ENCODE measurements at places on chromosomes 5 and 9.

DNA sequence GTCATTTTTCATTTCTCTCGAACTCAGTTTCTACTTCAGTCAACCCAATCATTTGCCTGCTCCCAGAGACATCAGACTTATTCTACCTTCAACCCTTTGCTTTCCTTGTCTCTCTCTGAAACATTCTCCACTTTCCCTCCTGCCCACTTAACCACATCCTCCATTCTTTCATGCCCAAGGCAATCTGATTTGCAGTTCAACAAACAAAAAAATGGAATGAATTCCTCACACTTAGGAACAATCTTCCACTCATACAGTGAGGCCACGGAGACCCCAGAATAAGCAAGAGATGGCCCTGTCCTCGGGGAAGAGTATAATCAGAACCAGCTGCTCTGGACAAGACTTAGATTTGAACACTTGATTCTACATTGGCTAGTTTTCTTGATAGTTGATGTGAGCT, 180.5 kb downstream of the RFK start:
- DNase-seq = no peak

- no peak for DNase-seq
Observed at GRCh38 chr5:54873691-54874090, 111.7 kb downstream of the ESM1 start.

- no peak for DNase-seq
Observed at GRCh38 chr5:175892015-175892800, 20.8 kb downstream of the CPLX2 start.

DNA sequence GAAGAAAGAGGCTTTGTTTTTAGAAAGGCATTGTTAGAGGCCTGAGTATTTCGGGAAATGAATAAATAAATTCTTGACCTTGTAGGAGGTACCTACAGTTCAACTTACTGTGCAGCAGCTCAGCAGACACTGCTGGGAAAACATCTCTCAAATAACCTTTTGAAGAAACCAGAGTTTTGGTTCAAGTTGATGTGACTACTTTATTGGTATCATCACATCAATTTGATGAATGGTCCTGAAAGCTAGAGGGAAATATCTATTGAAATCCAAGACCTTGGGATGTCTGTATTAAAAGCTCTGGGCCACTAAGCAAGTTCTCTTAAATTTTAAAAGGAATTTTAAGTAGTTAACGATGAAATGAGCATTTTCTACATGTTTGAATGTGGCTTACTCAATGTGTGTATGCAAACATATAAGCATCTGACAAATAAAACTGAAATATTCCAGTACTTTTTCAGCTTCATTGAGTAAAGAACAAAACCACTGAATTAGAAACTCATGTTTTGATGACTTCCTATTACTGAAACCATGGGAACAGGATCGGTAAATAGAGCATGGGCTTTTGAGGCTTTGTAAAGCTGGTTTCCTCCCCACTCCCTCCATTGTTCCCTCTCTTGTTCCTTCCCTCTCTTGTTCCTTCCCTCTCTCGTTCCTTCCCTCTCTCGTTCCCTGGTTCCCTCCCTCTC, 36.7 kb downstream of the SLC27A6 start:
- no peak for DNase-seq

DNA sequence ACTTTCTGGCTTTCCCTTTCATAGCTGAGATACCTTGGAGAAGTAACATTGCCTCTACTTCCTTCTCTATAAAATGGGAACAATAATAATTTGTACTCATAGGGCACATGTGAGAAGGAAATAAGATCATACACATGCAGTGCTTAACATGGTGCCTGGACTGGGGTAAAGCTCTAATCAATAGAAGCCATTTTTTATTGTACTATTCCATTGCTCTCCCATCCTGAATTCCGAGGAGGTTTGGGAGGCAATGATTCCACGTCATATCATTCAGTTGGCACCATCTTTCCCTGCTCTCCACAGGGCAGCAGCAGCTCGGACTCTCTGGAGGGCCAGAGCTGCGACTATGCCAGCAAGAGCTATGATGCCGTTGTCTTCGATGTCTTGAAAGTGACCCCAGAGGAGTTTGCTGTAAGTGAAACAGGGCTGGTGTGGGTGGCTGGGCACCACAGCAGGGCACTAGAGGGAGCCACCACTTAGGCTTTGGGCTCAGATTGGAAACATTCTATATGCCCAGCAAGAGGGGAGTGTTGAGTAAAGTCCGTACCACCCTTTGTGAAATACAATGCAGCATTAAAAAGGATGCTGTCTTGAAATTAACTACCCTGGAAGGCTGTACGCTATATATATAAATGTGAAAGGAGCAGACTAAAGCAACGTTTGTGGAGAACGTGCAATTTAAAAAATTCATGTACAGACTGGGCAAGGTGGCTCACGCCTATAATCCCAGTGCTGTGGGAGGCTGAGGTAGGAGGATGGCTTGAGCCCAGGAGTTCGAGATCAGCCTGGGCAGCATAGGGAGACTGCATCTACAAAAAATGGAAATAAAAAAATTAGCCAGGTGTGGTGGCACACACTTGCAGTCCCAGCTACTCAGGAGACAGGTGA, 51.2 kb downstream of the RALGPS1 start:
- peak; percentile 37 for DNase-seq

DNA sequence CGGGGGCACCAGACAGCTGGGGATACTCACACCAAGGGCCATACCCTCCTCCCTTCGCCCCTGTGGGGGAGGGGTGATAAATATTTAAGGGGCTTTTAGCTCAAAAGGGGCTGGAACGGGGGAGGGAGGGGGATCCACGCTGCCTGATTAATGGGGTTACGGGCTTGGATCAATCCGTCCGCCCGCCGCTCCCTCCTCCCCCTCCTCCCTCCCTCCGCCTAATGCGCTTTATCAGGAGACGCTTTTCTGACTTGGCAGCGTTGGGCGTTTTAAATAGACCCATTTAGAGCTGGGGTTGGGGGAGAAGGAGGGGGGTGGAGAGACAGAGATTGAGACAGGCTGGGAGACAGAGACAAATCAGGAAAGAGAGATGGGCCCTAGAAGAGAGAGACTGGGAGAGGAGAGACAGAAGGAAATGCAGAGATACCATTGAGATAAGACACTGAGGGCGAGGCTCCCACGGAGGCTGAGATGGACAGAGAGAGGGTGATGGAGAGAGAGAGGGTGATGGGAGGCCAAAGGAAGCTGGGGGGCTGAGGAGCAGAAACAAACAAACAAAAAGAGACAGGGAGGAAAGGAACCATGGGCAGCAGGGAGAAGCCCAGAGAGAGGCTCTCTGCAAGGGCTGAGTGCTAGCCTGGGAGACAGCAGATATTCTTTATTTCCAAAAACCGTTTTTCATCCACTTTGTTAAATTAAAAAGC, 10.3 kb downstream of the CNTFR start:
- DNase-seq = no peak

DNA sequence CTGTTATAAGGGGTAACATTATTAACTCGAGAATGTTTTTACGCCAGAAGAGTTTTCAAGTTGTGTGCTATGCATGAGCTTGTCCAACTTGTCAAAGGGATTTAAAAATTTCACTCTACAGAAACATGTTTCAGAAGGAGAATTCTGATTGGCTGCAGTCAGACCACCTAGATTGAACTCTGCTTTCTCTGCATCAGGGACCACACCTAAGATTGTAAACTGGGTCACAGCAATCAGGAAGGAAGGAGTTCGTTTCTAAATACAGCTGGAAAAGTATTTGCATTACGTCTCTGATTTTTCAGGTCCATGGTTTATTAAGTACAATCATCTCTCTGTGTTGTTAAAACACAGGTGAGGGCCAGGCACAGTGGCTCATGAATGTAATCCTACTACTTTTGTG, 5.8 kb downstream of the GLRX start:
- no peak for DNase-seq

DNA sequence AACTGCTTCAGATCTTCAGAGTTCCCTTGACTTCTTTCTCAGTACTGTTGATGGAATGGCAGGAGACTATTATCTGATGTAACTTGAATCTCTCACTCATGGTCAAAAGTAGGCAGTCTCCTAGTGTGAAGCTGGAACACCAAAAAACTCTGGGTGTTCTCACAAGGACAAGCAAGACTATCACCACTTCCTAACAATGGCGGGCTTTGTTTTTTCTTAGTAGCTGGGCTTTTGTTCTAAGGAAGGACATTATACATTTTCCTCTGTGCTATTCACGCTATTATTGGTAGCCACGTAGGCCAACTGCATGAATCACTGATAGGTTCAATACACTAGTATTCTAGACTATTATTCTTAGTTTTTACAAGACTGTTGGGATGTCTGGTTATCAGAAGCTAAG, 67.7 kb upstream of the ATG10 start:
- no peak for DNase-seq

DNA sequence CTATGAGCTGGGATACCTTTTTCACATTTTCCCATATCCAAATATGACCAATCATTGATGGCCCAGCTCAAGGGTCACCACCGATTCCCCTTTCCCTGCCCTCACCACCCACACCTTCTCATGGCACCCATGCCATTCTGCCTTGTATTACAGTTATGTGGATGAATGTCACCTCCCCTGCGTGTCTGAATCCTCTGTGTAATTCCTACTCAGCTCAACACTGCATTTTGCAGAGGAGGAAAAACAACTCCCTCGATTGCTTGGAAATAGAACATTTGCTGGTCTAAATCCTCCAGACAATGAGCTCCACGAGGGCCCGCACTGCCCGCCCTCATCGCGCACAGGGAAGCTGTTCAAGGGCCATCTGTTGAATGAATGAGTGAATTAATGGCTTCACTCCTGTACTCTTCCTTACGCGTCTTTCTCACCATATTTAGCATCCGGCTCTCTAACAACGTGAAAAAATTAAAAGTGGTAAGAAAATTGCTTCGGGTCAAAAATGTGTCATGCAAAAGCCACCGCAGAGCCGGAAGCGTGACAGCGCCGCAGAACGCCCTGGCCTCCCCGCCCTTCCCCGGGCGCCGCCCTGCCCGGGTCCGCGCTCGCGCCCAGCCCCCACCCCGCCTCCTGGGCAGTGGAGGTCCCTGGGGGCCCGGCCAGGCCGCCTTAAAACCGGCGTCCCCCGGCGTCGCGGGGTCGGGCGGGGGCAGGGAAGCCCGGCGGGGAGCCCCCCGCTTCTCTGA, 704 bp downstream of the SUSD1 start:
- DNase-seq = peak; percentile 74

DNA sequence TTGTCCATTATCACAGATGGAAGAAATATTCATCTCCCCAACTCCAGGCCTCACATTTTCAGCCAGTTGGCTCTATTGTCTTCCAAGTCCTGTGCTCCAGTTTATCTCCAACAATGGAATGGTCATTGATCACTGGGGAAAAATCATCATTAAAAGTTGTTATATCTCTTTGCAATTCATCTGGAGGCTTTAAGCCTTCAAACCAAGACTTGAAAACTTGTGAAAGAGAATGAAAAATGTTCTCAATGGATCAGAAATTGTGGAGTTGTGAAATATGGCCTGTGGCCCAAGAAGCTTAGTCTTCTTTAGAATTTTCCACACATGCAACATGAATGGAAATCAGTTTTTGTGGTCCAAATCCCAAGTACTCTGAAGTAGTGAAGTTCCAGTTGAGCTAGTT, 569.6 kb downstream of the EBF1 start:
- DNase-seq = no peak

DNA sequence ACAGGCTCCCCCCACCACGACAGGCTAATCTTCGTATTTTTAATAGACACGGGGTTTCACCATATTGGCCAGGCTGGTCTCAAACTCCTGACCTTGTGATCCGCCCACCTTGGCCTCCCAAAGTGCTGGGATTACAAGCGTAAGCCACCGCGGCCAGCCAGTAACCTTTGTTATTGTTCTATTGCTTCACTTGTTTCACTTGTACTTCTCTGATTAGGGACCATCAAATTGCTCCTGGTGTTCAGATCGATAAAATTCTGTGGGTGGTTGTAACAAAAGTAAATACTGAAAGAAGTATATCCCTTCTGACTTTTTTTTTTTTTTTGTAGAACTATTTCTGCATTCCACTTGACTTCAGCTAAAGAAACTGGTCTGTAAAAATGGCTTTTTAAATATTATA, 445.5 kb upstream of the CDH10 start:
- DNase-seq = no peak

DNA sequence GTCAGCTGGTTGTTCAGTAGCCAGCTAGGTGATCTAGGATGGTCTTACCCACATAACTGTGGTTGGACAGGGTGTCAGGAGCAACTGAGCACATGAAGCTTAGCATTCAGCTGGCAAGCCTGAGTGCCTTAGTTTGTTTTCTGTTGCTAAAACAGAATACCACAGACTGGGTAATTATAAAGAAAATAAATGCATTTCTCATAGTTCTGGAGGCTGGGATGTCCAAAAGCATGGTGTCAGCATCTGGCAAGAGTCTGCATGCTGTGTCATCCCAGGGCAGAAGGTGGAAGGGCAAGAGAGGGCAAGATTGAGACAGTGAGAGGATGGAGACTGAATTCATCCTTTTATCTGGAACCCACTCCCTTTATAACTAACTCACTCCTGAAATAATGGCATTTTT, 921.5 kb downstream of the TLE4 start:
- DNase-seq = no peak

DNA sequence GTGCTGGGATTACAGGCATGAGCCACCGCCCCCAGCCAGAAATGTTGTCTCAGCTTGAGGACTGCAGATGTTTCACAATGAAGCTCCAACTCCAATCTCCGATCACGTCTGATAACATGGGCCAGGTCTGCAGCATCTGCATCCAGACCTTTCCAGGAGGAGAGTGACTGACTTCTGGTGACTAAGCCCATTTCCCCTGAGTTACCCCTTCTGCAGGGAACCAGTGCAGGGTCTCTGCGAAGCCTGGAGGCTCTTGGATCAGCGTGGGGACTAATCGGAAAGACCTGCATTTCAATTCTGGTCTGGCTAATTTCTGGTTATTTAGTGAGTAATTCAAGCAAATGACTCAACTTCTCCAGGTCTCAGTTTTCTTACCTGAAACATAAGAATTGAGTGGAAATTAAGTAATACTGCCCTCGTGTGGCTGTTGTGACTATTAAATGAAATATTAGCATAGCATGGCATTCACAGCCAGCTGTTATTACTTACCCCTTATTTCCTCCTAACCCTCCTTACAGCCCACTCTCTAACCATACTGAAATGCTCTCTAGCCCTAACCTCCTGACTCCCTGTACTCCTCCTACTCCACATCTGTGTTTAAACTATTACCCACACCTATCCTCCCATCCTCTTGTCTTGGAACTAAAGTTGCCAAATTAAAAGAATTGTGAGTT, 2.2 kb upstream of the GNPDA1 start:
- peak; percentile 49 for DNase-seq

- no peak for DNase-seq
Observed at GRCh38 chr9:101629636-101630035, 34.9 kb upstream of the PPP3R2 start.

- DNase-seq = no peak
Observed at GRCh38 chr5:59648949-59649921, 244.3 kb downstream of the PDE4D start.

- no peak for DNase-seq
Observed at GRCh38 chr5:124456249-124456648, 290.2 kb downstream of the ZNF608 start.

DNA sequence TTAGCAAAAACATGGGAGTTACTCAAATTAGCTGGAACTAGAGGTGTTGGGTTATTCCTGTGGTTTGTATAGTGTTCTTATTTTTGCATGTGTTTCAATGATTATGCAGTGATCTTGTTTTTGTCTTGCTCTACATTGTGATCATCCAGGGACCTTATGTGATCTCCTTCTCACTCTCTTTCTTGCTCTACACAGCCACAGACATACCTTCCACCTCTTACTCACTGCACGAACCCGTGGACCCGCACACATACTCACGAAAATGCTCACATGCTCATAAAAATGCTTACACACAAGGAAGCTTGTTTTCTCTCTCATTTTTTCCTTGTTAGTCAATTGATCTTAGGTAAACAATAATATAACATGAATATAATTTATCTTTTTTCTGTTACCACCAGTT, 187.1 kb downstream of the KDM4C start:
- no peak for DNase-seq
